Suppressor macrophage treated with lipopolysaccharide for 4 hours (primary cell): ENCODE measurements at places on chromosomes 7 and 10.
A peak's percentile ranks its signal among the peaks of the same experiment; 100 is the strongest.

- DNase-seq: no peak
Measured at GRCh38 chr10:50552308-50552707, 71.4 kb downstream of the SGMS1 start.

DNA sequence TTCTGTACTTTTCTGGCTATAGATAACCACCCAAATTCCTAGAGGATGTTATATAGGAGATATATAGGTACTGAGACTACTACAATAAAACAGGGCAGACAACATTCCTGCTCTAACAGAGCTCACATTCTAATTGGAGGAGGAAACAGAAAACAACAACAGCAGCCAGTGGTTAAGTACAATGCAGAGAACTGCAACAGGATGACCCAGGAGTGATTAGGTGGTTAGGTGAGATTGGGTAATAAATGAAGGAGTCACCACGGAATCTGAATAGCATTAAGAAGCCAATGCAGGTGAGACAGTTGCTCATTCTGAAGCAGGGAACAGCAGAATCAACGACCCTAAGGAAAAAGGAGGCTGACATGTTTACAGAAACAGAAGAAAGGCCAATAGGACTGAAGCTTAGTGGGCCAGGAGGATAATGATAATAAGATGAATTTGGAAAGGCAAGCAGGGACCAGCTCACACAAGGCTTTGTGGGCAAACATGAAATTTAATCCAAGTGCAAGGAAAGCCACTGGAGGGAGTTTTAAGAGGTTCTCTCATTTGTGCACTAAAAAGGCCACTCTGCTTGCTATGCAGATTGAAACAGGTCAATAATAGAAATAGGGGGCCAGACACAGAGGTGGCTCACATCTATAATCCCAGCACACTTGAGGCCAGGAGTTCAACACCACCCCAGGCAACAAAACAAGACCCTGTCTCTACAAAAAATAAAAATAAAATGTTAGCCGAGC is 16.9 kb upstream of the REEP3 start:
- no peak for DNase-seq

GRCh38 chr10:25101461-25102146 is 73.2 kb upstream of the GPR158 start:
- no peak for DNase-seq

DNA sequence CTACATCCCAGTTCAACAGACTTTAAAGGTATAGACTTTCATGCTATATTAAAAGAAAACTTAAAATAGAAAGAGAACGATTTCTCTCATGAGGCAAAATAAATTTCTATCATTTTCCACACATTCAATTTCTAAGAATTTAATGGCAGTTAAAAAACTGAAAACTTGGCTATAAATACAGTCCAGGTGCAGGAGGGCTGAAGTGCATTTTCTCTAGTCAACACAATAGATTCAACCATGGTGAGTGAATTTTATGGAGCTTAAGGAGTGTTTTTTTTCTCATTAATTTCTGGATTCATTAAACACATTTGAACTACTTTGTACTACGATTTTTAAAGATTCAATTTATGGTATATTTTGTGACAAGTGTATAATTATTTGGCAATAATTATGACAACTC is 240.8 kb upstream of the SLC26A5 start:
- DNase-seq: no peak

DNA sequence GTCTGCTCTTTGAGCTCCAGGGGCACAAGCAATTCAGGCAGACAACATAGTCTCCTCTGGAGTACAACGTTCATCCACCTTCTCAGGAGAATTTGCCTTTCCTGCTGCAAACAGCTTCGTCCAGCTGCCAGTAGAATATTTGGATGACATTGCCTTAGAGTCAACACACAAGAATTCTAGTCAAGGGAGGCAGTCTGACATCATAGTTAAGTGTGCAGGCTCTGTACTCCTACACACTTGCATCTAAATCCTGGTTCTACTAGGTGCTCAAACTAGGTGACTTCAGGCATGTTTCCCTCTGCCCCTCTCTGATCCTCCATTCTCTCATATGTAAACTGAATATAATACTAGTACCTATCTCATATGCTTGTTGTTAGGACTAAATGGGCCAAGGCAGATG is 314.8 kb downstream of the HPSE2 start:
- no peak for DNase-seq

DNA sequence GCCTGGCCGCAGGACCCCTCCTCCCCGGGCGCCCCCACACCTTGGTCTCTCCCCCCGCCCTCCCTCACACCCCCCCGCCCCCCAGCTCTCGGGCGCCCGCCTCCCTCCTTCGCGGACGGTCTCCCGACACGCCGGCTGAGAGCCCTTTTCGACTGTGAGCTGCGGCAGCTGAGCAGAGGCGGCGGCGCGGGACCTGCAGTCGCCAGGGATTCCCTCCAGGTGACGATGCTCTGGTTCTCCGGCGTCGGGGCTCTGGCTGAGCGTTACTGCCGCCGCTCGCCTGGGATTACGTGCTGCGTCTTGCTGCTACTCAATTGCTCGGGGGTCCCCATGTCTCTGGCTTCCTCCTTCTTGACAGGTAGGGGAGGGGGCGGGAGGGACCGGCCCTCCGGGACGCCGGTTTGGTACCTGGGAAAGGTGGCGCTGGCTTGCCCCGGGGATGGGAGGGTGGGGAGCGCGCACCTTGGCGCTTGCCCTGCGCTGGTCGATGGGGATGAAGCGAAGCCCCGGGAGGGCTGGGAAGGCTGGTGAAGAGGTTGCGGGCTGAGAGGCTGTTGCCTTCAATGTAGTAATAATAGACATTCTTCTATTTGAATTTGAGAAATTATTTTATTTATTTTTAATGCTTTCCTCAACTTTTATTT is at the start of gene BMPER:
TSS of gene BMPER (plus strand) at position 151 of the 644 bp plus-strand sequence. CDS start at position 226, 75 bp downstream.
- DNase-seq: no peak

DNA sequence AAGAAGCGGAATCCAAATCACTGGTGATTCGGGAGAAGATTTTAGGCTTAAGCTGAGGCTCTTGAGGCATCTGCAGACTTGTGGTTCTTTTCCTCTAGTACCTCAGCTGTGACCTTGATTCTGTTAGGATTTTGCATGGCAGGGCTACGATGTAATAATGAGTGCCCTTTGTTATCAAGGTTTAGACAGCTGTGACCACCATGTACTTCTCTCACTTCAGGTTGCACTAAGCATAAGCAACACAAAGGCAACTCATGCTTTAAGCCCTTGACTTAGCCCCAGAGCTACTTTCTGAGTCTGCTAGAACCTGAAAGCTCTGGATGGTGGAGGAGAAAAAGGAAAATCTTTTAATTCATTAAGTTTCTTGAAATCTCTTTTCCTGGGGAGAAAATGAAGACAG is 1052.3 kb upstream of the PHF14 start:
- DNase-seq: no peak

- DNase-seq: peak; percentile 53
Measured at GRCh38 chr7:16982640-16983350, 101.0 kb upstream of the AGR3 start.

DNA sequence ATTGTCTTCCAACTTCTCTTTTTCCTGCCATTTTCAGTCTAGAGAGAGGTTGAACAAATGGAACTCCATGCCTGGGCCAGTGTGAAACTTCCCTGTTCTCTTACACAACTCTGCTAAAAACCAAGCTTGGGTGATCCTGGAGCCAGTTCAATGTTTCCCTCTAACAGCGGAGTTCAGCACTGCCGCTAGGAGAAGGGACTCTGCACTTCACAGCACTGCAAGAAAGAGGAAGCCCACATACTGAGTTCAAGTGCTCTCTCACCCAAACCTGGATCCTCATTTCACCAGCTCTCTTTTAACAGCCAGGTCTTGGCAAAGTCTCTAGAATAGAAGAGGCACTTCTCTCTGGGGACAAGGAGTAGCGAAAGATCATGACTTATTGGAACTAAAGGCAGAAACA is 18.8 kb downstream of the FOXI2 start:
- DNase-seq: peak; percentile 13

DNA sequence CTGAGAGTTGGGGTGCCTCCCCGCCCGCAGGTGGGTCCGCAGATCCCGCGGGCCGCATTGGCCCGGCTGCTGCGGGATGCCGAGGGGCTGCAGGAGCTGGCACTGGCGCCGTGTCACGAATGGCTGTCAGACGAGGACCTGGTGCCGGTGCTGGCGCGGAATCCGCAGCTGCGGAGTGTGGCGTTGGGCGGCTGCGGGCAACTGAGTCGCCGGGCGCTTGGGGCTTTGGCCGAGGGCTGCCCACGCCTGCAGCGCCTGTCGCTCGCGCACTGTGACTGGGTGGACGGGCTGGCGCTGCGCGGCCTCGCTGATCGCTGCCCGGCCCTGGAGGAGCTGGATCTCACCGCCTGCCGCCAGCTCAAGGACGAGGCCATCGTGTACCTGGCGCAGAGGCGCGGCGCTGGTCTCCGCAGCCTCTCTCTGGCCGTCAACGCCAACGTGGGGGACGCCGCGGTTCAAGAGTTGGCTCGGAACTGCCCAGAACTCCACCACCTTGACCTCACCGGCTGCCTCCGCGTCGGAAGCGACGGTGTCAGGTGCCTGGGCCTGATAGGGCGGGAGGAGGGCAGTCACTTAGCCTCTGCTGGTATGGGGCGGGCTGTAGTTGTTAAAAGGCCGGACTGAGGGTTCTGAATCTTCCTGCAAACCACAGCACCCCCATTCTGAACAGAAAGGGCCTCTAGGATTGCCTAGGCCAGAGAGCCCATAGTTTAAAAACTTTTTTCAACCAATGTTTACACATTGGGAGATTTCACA is 1.3 kb downstream of the FBXL15 start:
- peak; percentile 48 for DNase-seq

- no peak for DNase-seq
Measured at GRCh38 chr10:68792115-68792514, 35.2 kb upstream of the STOX1 start.

- no peak for DNase-seq
Measured at GRCh38 chr7:2476776-2477446, 713 bp upstream of the GRIFIN start.

- DNase-seq: no peak
Measured at GRCh38 chr10:5945190-5945509, 32.2 kb downstream of the IL15RA start.

DNA sequence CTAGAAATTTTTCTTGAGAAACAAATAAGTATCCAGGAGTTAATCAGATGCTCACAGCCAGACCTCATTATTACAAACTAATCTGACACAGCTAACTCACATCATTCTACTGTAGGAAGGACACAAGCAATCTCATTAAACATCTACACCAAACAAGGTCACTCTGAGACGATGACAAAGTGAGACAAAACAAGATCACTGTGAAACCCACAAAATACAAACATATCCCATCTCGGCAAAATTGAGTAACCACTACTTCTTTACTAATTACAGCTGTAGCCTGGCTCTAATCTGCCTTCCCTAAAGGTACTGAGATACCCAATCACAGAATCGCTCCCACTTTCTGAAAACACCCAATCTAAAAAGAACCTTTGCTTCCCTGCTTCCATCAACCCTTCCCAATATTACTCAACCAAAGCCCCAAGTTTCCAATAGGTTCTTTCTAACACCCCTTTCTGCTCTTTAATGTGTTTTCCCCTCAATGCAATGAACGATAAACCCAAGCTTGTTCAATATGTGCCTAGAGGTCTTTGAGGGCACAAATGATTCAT is 26.9 kb downstream of the CCDC6 start:
- no peak for DNase-seq

GRCh38 chr7:130942211-130942964 is 208.4 kb upstream of the KLF14 start:
- DNase-seq: no peak

DNA sequence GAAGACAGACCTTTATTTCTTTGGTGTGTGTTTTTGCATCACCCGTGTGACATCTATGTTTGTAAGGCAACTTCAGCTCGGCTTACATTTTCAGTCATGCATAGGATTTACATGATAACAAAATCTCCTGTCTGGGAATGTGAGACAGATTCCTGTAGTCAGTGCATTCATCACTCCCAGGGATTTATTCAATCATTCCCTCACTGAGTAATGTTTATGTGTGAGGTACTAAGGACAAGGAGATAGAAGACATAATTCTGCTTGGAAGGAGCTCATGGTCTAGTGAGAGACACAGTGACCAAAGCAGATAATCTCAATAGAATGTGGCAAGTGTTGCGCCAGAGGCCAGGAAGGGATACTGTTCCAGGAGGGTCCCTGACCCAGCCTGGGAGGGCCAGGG is 35.2 kb upstream of the BMPER start:
- no peak for DNase-seq

- DNase-seq: no peak
Measured at GRCh38 chr10:71211053-71211452, 1.3 kb upstream of the UNC5B start.
